ENCODE measurements at places on chromosomes 3 and 15.

- no peak for DNase-seq
Measured at GRCh38 chr3:112667599-112667998, 26.7 kb upstream of the CCDC80 start.

DNA sequence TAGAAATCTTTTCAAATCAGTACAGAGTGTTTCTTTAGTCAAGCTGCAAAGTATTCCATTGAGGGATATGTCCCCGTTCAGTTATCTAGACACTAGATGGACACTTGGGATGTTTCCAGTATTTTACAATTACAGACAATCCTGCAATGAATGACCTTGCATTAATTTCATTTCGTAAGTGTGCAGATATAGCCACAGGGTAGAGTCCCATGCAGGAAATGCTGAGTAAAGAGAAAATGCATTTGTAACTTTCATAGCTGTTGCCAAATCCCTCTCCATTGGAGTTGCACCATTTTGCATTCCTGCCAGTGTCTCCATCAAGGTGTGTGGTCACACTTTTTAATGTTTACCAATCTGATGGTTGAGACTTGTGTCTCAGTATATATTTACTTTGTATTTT, 92.5 kb downstream of the LIPC start:
- DNase-seq = no peak

- no peak for DNase-seq
Measured at GRCh38 chr15:97502038-97502437, 458.5 kb upstream of the ARRDC4 start.

- no peak for DNase-seq
Measured at GRCh38 chr15:23081271-23081670, 41.9 kb upstream of the TUBGCP5 start.

DNA sequence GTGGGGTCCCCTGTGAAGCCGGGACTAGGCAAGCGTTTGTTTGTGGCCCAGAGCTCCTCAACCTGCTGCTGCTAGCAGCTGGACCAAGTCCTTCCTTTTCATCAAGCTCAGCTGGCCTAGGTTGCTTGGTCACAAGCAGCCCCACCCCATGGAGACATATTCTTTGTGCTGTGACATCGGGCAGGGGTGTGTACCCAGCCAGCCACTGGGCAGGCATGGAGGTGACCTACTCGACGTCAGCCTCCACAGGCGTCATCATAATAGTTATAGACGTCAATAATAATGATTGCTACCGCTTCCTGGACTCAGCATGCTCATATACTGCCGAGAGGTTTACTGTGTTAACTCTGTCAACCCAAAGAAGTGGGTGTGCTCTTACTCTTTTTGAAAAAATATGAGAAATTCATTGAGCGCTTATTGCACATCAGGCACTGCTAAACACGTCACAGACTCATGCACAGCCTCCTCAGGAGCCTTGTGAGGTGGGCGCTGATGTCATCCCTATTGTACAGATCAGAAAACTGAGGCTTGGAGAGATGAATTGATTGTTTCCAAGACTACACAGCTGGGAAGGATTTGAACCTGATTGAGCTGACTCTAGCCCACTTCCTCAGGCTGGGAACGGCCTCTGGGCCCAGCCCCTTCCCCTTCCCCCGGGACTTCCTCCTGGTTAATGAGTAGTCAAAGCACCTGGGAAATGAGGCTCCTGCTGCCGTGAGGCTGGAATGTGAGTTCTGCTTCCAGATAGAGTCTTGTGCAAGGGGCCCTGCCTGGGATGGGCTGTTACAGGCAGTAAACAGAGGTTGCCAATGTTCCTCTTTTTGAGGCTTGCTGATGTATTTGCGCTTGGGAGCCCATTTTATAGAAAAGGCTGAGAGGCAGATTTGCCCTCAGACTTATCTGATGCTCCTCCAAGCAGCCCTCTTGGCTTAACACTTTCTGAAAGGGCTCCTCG, 16.2 kb downstream of the SLC6A6 start:
- DNase-seq = no peak

DNA sequence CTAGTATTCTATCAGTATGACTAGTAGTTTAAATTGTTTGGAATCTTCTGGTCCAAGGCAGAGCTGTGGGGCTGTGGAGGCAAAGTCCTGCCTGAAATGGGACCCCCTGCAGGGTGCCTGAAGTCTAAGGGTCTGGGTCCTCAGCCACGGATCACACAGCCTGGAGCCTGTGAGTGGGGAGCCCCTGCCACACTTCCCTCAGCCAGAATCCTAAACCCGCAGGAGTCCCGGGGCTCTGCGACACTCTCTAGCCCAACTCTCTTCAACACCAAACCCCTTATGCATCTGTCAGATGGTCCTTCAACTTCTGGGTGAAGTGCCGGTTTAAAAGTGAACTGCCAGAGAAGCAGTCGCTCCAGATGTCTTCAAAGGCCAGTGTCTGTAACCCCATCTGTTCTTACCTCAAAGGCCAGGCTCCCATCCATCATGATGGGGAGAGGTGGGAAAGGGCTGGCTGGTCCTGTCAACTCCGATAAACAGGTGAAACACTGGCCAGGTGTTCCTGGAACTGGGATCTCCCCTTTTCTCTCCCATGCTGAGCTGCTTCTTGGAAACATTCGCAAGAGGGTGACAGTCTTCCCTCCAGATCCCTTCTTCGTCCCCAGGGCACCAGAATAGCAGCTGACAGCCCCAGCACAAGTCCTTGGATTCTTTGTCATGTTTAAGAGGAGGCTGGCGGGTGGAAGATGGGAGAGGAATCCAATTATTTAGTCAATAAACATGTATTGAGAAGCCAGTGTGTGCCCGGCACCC, 45.6 kb downstream of the CPN2 start:
- no peak for DNase-seq

GRCh38 chr3:62696011-62696410, 179.2 kb downstream of the CADPS start:
- DNase-seq = no peak

DNA sequence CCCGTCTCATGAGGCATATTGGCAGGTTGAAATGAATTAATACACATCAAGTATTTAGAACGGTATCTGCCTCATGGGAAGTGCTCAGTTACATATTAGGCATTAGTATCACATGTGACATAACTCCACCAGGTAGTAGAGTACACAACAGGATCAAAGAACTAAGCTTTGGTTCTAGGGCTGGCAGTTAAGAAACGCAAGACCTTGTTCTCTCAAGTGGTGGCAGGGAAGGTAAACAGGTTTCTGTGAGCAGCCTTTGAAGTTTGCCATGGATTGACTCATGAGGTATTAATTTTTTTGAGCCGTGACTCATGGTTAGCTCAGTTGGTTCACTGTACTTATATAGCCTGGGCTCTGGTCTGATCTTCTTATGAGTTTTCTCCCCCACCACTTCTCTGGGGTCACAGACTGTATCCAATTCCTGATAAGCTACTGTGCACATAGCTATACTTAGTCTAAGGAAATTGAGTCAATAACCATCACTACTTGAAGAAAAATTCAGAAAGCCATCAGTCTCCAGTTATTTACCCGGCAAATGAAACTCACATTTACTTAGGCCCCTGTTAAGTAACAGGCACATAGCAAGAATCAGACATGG, 155.6 kb upstream of the STT3B start:
- DNase-seq = no peak

- no peak for DNase-seq
Measured at GRCh38 chr3:8516047-8516661, 14.5 kb downstream of the LMCD1 start.

GRCh38 chr15:74399511-74400312, 32.3 kb upstream of the CYP11A1 start:
- DNase-seq = no peak

- no peak for DNase-seq
Measured at GRCh38 chr3:2765002-2765579, 345.1 kb downstream of the IL5RA start.

GRCh38 chr3:126052196-126053058, 31.5 kb downstream of the SLC41A3 start:
- no peak for DNase-seq

DNA sequence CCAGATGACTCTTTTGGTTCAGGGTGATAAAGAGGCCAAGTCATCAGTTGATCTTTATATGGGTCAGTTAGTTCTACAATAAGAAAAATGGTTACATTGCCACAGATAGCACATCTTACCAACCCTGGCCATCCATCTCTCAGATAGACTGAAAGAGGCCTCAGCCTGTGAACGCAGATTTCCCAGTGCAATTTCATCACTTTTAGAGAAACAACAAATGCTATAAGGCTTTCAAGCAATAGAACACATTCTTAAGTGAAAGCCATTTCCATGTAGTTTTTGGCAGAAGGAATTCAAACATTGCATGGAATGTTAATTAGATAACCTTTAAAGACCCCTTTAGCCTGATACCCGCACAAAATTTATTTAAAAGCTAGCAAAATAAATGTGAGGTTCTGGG, 200.6 kb upstream of the ZBTB20 start:
- no peak for DNase-seq

DNA sequence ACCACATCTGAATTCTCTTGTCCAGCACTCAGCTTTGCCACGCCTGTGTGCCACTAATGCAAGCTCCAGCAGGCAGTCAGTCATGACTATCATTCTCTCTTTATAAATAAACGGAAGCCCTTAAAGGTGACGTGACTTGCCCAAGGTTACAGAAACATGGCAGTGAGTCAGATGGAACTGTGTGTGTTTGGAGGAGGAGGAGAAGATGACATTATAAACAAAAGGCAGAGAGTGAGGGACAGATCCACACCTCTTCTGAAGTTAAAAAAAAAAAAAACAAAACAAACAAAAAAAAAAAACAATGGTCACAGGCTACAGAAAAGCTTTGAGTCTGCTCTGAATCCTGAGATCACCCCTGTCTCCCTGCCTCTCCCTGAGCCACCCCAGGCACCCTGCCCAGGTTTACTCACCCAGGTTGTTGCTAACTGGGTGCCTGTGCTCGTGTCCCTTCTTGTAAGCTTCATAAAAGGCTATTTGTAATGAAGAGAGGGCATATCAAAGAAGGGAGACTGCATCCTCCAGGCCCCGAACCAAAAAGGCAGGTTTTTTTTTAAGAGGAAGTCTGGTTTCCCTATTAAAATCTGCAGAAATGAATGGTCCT, 119.7 kb upstream of the PHLDB2 start:
- peak; percentile 47 for DNase-seq

DNA sequence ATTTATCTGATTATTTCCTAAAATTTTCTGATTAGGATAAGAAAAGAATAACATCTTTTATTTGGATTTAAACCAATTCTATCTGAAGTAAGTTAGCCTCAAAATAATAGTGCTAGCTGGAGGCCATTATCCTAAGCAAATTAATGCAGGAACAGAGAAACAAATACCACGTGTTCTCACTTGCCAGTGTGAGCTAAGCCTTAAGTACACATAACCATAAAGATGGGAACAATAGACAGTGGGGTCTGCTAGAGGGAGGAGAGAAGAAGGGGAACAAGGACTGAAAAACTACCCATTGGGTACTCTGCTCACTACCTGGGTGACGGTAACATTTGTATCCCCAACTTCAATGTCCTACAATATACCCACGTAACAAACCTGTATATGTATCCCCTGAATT, 31.3 kb upstream of the LYSMD4 start:
- no peak for DNase-seq

GRCh38 chr3:67587811-67588210, 66.6 kb downstream of the SUCLG2 start:
- DNase-seq = no peak

DNA sequence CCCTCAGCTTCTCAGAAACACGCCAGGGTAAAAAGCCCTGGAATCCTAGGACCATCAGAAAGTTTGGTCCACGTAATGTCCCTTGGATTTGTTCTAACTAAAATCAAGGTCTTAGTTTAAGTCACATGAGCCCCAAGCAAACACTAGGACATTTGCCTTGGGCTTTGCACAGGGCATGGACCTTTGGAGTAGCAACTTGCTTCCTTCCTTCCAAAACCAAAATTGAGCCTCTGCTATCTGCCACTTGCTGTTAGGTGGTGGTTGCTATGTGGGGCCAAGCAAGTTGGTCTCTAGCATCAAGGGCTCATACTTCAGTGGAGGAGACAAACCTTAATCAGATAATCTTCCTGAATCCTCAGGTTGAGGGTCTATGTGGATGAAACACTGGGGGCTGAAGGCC, 4.0 kb upstream of the DAG1 start:
- no peak for DNase-seq

GRCh38 chr3:124281453-124282316, 289.8 kb upstream of the ROPN1 start:
- DNase-seq = no peak

GRCh38 chr15:96503276-96503675, 172.8 kb downstream of the NR2F2 start:
- no peak for DNase-seq

- no peak for DNase-seq
Measured at GRCh38 chr15:31792611-31793199, 237.6 kb upstream of the CHRNA7 start.

DNA sequence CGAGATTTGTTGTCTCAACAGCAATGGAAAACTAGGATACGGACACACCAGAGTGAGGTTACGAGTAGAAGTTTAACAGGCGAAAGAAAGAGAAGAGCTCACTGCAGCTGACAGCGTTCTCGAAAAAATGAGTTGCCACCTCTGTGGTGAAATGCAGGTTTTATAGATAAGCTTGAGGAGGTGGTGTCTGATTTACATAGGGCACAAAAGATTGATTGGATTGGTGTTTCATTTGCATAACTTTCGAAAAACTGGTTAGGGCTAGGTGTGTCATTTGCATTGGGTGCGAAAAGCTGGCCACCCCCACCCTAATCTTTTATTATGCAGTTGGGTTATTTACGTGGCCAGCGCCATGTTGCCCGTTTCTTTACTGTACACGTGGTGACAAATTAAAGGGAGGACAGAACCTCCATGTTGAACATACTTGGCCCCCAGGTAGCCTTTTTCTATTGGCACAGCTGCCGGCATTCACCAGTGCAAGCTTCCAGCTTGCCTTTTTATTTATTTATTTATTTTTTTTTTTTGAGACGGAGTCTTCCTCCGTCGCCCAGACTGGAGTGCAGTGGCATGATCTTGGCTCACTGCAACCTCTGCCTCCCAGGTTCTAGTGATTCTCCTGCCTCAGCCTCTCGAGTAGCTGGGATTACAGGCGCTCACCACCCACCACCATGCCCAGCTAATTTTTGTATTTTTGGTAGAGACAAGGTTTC, 8.3 kb downstream of the IFT122 start:
- no peak for DNase-seq

DNA sequence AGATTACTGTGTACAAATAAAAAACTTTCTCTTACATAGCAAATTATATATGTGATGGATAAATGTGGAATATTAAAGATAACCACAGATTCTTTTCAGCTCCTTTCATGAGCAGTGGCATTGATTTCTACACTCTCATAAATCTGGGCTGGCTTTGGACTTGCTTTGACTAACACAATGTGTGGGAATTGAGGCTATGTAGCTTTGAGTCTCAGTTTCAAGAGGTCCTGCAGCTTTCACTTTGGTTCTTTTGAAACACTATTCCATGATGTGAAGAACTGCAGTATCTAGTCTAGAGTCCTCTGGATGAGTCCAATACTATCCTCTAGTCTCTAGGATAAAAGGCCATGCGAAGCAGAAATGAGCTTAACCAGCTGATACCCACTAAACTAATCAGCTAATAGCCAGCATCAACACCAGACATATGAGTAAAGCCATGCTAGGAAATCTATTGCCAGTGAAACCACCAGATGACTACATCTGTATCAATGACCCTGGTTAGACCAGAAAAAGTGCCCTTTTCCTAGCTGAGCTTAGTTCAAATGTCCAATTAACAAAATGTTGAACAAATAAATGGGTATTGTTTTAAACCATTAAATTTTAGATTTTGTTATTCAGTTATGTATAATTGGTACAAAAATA, 274.9 kb upstream of the ZPLD1 start:
- no peak for DNase-seq

- DNase-seq = no peak
Measured at GRCh38 chr15:92502336-92502735, 108.7 kb downstream of the ST8SIA2 start.
